ENCODE measurements at places on chromosomes 13 and 19.

GRCh38 chr19:2354670-2355069, 5.4 kb upstream of the TMPRSS9 start:
- no peak for ATAC-seq

DNA sequence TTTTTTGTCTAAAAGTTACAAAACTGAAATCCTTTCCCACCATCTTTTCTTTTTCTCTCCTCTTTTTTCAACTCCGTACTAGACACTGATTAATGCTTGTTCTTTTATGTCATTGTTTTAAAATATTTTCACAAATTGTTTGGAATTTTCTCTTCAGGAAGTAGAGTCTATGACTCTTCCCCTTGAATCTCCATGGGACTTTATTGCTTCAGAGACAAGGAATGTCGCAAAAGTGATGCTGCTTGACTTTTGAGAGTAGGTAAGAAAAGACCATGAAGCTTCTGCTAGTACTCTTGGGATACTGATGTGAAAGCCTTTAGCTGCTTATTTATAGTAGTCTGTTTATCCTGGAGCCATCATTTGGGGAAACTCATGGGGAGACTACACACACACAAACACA, 260.1 kb upstream of the SLC10A2 start:
- ATAC-seq: no peak

DNA sequence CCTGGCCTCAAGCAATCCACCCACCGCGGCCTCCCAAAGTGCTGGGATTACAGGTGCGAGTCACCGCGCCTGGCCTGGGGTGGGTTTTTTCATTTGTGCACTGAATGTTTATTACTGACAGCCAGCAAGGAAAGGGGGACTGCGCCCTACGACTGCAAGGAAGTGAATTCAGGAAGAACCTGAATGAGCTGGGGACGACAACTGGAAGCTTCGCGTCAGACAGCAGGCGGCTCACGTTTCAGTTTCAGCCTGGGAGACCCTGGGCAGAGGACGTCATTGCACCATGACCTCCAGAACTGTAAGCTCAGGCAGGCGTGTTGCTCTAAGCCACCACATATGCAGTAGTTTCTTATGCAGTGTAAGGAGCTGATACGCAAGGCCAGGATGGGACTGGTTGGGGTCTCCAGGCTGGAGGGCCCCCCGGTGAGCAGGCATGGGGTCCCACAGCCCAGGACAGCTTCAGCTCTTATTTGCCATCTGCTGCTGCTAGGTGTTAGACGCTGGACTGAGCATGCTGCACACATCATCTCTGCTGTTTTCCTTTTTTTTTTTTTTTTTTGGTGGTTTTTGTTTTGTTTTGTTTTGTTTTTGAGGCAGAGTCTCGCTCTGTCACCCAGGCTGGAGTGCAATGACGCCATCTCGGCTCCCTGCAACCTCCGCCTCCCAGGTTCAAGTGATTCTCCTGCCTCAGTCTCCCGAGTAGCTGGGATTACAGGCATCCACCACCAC, 66.6 kb downstream of the GADD45B start:
- ATAC-seq: no peak

GRCh38 chr19:47226426-47227351, 4.3 kb downstream of the BBC3 start:
- ATAC-seq: peak; percentile 41

- ATAC-seq: no peak
Observed at GRCh38 chr13:110017379-110017778, 231.0 kb upstream of the IRS2 start.

DNA sequence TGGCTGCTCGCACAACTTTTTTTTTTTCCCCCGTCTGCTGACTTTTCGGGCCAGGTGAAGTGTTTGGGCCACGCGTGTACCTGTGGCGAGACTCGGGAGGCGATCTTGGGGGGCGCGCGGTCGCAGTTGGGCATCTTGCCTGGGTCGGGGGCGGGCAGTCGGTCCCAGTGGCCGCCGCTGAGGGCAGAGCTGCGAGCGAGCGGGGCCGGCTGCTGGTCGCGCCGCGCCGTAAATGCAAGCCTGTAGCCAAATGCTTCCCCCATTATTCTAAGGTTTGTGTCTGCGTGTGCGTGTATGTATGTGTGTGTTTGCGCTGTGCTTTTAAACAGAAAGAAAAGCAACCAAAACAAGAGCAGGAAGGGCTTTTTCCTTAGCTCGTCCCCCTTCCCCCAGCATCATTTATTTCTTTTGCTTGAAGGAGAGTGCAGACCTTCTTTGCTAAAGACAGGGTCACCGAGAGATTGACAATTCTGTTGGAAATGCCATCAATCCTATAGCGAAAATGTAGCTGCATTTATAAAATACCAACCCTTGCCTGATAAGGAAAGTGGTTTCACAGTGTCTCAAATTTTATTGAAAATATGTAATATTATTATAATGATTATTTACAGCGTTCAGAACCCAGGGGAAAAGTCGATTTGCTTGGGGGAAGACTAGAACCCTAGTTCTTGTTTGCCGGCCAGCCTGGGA, 143.2 kb upstream of the ZNF536 start:
- no peak for ATAC-seq

GRCh38 chr13:42355092-42355485, 83.1 kb downstream of the AKAP11 start:
- ATAC-seq: peak; percentile 27

DNA sequence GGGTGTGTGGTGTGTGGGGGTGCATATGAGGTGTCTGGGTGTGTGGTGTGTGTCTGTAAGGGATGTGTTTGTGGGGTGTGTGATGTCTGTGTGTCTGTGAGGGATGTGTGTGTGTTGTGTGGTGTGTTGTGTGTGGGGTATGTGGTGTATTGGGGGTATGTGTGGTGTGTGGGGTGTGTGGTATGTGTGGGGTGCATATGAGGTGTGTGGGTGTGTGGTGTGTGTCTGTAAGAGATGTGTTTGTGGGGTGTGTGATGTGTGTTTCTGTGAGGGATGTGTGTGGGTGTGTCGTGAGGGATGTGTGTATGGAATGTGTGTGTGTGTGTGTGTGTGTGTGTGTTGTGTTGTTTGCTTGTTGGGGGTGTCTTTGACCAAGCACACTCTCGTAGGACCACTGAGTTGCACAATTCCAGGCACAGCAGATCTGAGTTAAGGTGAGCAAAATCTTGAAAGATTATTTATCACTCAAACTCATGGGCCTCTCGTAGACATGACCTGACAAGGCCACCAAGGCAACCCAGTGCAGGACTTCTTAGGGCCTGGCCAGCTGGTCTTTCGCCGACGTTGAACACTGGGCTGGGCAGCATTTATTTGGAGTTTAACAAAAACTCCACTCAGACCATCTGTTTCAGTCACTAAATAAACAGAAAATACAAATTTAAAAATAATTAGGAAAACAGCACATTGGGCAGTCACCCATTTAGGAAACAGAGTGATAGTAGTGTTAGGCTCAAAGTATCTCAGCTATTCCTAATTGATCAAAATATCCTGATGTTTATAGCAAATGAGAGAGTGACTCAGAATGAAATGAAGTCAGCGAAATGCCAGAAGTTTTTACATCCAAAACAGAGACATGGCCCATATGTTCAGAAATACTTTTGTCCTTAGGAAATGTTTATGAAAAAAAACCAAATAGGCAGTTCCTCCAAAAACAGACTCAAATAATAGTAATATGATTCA, 301.1 kb downstream of the FGF9 start:
- no peak for ATAC-seq
